Activated CD4-positive, alpha-beta T cell treated with anti-CD3 and anti-CD28 coated beads for 36 hours (primary cell): ENCODE measurements at places on chromosomes 7 and 10. TPM values are rescaled to one million over a fixed set of nuclear protein-coding genes. Genes with fewer than 3 reads are reported as not detected.

- peaks cover 43% of the 10 kb centered on the region for H3K36me3 ChIP-seq
- no peak for DNase-seq
- H3K27ac ChIP-seq: no peak overlapping the region
- no peaks in the 10 kb centered on the region for H3K4me1 ChIP-seq
- no peaks in the 10 kb centered on the region for H3K27me3 ChIP-seq
These were observed 16.2 kb downstream of the ZNF316 start for GRCh38 chr7:6653071-6654003.

DNA sequence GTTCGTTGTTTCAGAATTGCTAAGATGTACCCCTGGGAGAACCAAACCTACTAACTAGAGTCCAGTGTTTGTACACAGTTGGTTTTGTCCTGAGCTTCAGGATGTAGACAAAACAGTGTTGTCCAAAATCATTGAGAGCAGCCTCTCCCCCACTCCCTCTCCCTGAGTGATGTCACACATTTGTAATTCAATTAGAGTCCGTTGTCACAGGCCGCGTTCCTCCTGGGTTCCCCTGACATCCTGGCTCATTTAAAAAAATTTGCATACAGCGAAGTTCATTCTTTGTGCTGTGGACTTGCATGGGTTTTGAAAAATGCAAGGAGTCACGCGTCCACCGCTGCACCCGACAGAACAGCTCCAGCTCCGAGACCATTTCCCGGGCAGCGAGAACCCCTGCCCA lies 10.3 kb downstream of the GRIFIN start:
- H3K4me3 ChIP-seq: no peak overlapping the region
- H3K27ac ChIP-seq: no peak overlapping the region
- no peaks in the 10 kb centered on the region for H3K36me3 ChIP-seq
- no peak for DNase-seq
- H3K27me3 ChIP-seq: peaks cover 2% of the 10 kb centered on the region

- no peak overlapping the region for H3K4me3 ChIP-seq
- no peaks in the 10 kb centered on the region for H3K36me3 ChIP-seq
- H3K27me3 ChIP-seq: no peaks in the 10 kb centered on the region
These were observed 417.9 kb downstream of the IPMK start for GRCh38 chr10:57849691-57850357.

GRCh38 chr10:8543361-8544056 lies 489.0 kb downstream of the GATA3 start:
- H3K4me1 ChIP-seq: peaks cover 9% of the 10 kb centered on the region
- no peak overlapping the region for H3K4me3 ChIP-seq
- H3K36me3 ChIP-seq: no peaks in the 10 kb centered on the region
- no peak for DNase-seq
- peaks cover 3% of the 10 kb centered on the region for H3K27me3 ChIP-seq
- no peak overlapping the region for H3K27ac ChIP-seq

DNA sequence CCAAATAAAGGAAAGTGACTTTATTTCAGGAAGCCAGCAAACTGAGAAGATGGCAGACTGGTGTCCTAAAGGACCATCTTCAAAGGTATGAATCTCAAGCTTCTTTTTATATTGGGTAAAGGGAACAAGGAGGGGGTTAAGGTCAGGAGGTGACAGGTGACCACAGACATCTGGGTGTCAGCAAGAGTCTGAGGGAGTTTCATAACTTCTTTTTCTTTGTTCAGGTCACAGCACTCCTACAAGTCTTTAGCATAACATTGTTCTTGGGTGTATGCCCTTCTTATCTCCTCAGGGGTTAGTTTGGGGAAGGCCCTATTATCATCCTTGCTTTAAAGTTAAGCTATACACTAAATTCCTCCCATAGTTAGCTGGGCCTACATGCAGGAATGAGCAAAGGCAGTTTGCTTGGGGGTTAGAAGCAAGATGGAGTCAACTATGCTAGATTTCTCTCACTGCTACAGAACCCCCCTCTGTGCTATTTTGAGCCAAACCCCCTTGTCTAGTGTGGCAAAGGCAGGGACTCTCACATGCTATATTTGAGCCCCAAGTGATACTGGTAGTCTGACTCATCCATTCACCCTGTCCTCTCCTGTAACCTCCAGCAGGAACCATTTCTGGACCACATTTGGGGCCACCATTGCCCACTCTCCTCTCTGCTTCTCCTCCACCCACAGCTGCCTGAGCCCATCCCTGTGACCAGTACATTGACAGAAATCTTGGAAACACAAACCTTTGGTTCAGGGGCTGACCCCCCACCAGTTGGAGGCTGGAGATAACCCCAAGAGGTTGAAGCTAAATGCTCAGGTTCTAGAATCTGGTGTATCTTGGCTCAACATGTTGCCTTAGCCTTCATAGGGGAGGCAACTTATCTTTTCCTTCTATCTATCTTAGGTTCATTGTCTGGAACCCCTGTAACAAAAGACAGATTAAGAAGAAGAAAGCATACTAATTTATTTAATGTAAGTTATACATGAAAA lies 55.5 kb upstream of the LRGUK start:
- H3K27ac ChIP-seq: no peak overlapping the region
- H3K27me3 ChIP-seq: no peaks in the 10 kb centered on the region
- H3K4me1 ChIP-seq: no peaks in the 10 kb centered on the region
- DNase-seq: no peak
- no peak overlapping the region for H3K4me3 ChIP-seq
- peaks cover 15% of the 10 kb centered on the region for H3K36me3 ChIP-seq

DNA sequence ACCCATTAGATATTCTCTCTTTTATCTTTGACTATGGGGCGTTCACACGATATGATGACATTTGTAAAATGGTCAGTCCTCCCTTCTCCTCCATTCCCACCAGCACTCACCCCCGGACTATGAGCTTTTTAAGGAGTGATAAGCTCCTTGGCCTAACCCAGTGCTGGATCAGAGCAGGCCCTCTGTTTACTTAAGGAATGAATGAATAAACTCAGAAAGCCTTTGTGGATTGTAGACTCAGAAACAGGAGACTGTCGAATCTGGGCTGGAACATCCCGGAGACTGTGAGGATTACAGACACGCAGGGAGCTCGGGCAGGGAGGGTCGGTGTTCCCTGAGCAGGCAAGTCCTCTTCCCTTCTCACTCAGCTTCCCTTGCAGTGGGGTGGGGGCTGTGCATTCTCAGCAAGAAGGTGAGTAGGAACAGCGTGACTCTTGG lies 6.8 kb upstream of the ZCCHC24 start:
- H3K36me3 ChIP-seq: no peaks in the 10 kb centered on the region
- no peaks in the 10 kb centered on the region for H3K4me1 ChIP-seq
- no peak for DNase-seq

DNA sequence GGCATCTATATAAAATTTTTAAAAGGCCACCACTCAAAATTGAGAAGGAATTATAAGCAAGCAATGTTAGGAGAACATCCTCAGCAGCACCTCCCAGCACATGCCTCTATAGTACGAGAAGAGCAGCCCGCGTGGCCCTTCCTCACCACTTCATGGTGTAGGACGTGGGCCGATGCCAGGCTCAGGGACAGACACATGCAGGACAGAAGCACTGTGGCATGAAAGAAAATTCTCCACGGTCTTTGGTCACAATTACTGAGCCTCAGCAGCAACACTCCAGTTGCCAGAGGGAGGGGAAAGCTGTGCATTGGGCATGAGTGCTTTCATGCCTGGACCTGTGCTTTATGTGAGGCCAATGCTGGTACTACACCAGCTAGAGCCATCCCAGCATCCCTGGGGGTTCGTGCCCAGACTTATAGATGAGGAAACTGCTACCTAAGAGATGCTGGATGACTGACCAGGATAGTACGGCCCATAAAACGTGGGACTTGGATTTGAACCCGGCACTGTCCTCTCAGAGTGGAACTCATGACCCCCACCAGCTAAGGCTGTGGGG lies 164.7 kb downstream of the ADAM12 start:
- H3K4me3 ChIP-seq: no peak overlapping the region
- H3K27ac ChIP-seq: no peak overlapping the region
- DNase-seq: no peak
- no peaks in the 10 kb centered on the region for H3K27me3 ChIP-seq
- no peaks in the 10 kb centered on the region for H3K4me1 ChIP-seq
- no peaks in the 10 kb centered on the region for H3K36me3 ChIP-seq

DNA sequence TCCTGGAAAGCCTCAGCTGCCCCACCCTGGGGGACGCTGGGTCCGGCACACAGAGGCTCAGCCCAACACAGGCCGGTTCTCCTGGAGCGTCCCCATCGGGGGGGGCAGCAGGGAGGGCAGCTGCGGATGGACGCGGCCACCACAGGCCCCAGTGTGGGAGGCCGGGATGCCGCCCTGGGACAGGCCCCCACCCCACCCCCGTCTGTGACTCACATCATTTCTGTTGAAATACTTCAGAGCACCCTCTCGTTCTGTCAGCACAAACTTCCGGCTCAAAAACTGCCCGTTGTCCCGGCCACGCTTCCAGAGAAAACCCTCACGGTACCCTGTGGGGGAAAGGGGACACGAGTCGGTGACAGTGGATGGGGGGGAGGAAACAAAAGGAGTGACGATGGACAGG lies 28.5 kb downstream of the GET4 start:
- no peak overlapping the region for H3K27ac ChIP-seq
- no peak for DNase-seq
- peaks cover 6% of the 10 kb centered on the region for H3K36me3 ChIP-seq

- H3K4me1 ChIP-seq: peaks cover 5% of the 10 kb centered on the region
- no peak overlapping the region for H3K27ac ChIP-seq
- no peak for DNase-seq
- no peaks in the 10 kb centered on the region for H3K27me3 ChIP-seq
These were observed 193.8 kb downstream of the IMMP2L start for GRCh38 chr7:111368381-111369065.

DNA sequence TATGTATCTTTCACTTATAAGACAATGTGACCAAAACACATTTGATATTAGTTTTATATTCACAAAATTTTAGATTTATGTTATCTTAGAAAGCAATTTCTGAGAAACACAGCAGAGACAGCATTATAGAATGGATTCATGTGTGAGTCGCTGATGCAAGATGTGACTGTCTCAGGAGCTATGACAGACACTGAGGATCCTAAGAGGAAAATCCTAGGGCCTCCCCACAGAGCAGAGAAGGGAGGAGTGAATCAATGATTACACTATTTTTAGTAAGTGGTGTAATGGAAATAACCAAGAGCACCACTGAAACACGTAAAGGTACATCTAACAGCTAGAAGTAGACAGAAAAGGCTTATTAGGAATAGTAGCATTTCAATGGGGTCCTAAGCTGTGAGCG lies 204.0 kb upstream of the PTN start:
- no peak overlapping the region for H3K4me3 ChIP-seq
- H3K27me3 ChIP-seq: peaks cover 3% of the 10 kb centered on the region
- H3K36me3 ChIP-seq: no peaks in the 10 kb centered on the region
- no peak overlapping the region for H3K27ac ChIP-seq
- no peak for DNase-seq

GRCh38 chr10:27607591-27607990 lies 103.5 kb downstream of the RAB18 start:
- no peak overlapping the region for H3K4me3 ChIP-seq
- H3K27me3 ChIP-seq: peaks cover 2% of the 10 kb centered on the region

DNA sequence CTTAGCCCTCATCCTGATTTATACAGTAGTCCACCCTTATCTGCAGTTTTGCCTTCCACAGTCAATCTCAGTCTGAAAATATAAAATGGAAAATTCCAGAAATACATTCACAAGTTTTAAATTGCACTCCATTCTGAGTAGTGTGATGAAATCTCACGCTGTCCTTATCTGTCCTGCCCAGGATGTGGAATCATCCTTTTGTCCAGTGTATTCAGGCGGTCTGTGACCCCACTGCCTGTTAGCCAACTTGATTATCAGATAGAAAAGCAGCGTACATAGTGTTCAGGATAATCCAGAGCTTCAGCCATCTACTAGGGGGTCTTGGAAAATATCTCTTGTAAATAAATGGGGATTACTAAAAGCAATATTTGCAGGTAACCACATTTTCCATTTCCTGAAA lies 146.3 kb downstream of the MALRD1 start:
- no peak overlapping the region for H3K4me3 ChIP-seq
- H3K27me3 ChIP-seq: no peaks in the 10 kb centered on the region
- no peaks in the 10 kb centered on the region for H3K4me1 ChIP-seq
- H3K36me3 ChIP-seq: no peaks in the 10 kb centered on the region

DNA sequence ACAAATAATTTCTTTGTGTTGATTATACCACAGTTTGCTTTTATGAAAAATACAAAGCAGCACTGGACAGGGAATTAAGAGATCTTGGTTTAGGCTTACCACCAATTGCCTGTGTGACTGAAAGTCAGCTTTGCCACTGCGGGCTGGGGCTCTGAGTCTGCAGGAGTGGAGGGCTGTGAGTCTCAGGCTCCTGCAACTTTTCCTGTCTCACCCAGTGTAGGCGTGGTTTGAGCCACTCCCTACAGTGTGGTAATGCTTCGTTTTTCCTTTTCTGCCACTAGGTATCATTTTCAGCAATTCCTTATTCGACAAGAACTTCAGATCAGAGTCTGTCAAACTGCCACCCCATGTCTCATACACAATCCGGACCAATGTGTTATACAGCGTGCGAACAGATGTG lies 180.6 kb downstream of the ABCA13 start:
- H3K4me1 ChIP-seq: no peaks in the 10 kb centered on the region
- H3K4me3 ChIP-seq: no peak overlapping the region
- H3K27me3 ChIP-seq: peaks cover 2% of the 10 kb centered on the region
- no peaks in the 10 kb centered on the region for H3K36me3 ChIP-seq
- DNase-seq: no peak
- H3K27ac ChIP-seq: no peak overlapping the region

DNA sequence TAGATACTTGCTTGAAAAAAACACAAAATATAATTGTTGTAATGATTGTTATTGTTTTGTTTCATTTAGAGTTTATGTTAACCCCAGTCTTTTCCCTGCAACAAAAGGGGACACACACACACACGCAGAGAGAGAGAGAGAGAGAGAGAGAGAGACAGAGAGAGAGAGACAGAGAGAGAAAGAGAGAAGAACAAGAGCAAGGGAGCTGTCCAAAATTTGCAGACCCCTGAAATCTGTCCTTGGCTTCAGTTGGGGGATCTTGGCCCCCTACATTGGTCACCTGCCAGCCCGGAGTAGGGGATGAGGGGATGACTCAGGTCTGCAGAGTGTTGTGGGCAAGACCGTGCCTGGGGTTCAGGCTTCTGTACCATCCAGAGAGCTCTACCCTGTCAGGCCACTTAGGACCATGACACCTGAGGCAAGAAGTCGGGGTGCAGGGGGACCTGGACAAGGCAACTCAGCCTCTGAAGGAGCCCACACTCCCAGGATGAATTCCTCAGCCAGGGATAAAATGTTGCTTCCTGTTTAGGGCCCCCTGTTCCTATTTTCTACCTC lies 73.1 kb downstream of the RAMP3 start:
- no peaks in the 10 kb centered on the region for H3K4me1 ChIP-seq
- no peaks in the 10 kb centered on the region for H3K36me3 ChIP-seq
- no peak overlapping the region for H3K4me3 ChIP-seq
- peaks cover 22% of the 10 kb centered on the region for H3K27me3 ChIP-seq

- DNase-seq: no peak
- H3K36me3 ChIP-seq: no peaks in the 10 kb centered on the region
- H3K4me1 ChIP-seq: no peaks in the 10 kb centered on the region
- no peaks in the 10 kb centered on the region for H3K27me3 ChIP-seq
- H3K27ac ChIP-seq: no peak overlapping the region
- no peak overlapping the region for H3K4me3 ChIP-seq
These were observed 90.8 kb upstream of the NRG3 start for GRCh38 chr10:81784111-81784597.

The FZD8 gene
- 0.18 TPM for total RNA-seq

The AKR1D1 gene
- not detected for total RNA-seq

The PDZD7 gene
- 0.32 TPM for total RNA-seq

The ADAM22 gene
- 1.8 TPM for total RNA-seq

The ATG9B gene
- 6.9 TPM for total RNA-seq

The CAV2 gene
- not detected for total RNA-seq
